NCI-H2107 (cell line): ENCODE measurements at places on chromosomes 7 and 10.

- no peak for DNase-seq
Measured at GRCh38 chr7:36273836-36274235, 115.8 kb upstream of the ANLN start.

GRCh38 chr10:8050556-8051108 lies 3.9 kb upstream of the GATA3 start:
- DNase-seq: no peak

- no peak for DNase-seq
Measured at GRCh38 chr7:135194494-135195095, 16.7 kb downstream of the WDR91 start.

DNA sequence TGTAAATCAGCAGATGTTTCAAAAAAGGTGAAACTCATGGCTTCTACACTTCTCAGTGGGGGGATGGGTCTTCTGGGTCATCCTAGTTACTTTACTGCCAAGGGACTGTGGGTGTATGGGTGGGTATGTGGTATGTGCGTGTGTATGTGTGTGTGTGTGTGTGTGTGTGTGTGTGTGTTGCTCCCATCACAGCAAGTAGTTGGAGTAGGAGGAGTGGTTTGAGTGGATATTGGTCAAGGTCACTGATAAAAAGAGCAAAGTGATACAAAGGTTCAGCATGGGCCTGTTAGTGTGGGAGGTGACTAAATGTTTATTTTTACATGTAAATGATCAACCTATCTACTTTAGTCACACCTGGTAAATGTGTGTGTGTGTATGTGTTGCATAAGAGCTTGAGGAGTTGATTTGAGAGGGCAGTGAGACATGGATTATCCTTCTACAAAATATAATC lies 11.8 kb upstream of the COBL start:
- no peak for DNase-seq

GRCh38 chr7:35398518-35398917 lies 144.6 kb upstream of the TBX20 start:
- no peak for DNase-seq

DNA sequence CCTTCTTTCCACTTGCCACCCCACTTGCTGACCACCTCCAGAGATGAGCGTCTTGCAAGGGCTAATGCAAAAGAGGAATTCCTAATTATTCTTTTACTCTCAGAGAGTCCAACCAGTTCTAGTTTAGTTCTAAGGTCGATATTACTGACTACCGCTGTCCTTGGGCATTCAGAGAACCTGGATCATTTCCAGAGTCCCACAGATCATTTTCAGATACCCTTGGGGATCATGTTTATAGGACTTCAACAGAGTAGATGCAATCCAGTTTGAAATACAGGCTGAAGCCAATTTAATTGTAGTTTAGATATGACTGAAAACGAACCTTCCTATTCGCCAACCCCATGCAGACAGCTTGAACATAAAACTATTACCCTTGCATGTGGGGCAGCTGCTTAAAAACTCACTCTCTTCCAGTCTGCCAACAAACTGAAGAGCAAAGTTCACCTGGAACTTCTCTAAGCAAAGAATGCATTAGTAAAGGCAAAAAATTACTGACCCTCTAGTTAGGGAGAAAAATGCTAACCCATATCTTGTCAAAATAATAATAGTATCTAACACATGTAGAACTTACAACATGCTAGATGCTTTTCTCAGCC lies 22.4 kb downstream of the CFAP69 start:
- DNase-seq: no peak

DNA sequence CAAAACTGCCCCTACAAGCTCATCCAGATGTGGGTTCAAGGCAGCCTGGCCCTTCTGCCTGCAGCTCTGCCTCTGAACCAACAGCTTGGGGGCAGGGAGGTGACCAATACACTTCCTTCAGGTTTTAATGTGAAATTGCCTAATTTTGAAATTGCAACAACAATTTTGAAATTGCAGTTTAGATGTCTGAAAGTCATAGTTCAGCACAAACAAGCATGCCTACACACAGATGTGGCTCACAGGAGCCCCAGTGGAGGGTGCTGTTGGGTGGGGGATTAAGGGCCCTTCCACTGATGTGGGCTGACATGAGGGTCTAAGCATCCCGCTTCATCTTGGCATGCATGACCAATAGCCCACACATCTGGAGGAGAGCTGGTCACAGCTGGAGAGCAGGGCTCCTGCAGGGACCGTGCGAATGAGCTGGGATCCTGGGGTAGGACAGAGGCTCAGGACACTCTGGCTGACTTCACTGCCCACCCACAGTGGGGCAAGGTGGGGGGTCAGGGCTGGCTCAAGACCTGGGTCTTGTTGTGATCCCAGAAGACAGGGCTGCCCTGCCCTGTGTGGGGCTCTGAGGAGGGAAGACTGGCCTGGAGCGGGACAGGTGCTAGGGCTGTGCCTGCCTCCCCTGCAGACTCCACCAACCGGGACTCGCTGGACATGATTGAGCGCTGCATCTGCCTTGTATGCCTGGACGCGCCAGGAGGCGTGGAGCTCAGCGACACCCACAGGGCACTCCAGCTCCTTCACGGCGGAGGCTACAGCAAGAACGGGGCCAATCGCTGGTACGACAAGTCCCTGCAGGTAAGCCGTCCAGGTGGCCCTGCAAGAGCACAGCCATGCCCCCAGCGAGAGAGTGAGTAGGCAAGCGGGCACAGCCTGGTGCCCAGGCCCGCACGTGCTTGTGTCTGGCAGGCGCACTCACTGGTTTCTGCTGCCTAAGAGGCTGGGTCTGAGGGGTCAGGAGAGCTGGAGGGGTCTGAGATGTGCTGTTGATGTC lies 32.3 kb downstream of the CHAT start:
- DNase-seq: no peak

DNA sequence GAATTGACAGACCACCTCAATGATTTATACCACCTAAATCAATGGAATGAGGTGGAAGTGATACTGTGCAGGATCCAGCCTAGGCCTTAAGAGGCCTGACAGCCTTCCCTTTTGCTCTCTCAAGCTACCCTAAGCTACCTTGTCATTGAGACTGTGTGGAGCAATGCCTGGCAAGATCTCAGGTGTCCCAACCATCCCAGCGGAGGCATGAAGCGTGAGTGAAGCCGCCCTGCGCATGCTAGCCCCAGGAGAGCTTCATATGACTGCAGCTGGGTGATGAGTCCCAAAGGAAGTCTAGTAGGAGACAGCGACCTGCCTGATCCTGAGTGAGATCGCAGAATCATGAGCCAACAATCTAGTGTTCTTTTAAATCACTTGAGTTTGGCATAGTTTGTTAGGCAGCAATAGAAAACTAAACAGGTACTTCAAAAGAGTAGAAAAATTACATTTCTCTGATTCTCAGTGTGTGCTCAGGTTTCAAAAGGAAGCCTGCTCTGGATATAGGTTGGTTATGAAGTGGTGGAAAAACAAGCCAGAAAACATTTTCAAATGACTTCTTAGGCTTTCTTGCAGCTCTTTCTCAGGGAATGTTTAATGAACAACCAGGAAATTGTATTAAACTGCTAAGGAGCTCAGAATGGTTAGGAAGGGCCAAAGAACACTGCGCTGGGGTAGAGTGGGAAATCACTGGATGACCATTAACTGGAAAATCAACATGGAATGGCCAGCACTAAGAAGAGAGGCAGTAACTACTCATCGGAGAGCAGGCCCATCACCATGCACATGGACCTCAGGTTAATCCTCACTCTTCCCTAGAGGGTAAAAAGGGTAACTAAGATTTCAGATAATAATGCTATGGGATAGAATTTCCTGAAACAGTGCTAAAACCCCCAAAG lies 535.2 kb downstream of the PHTF2 start:
- DNase-seq: no peak

GRCh38 chr7:106840342-106840741 lies 24.7 kb upstream of the PIK3CG start:
- no peak for DNase-seq

DNA sequence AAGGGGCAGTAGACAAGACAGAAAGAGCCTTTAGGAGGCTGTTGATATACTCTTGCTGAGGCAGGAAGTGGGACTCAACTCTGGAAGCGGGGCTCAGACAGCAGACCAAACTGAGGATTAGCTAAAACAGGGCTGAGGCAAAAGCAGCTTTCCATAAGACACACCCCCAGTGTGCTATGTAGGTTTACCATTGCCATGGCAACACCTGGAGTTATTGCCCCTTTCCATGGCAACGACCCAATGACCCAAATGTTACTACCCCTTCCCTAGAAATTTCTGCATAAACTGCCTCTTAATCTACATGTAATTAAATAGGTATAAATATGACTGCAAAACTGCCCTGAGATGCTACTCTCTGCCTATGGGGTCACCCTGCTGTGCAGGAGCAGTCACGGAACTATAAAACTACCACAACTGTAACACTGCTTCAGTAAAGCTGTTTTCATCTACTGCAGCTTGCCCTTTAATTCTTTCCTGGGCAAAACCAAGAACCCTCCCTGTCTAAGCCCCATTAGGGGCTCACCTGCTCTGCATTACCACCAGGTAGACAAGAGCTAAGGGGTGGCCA lies 348.4 kb upstream of the PODXL start:
- DNase-seq: no peak

- DNase-seq: no peak
Measured at GRCh38 chr10:87716348-87716670, 56.6 kb downstream of the PAPSS2 start.
